MG63 (cell line): ENCODE measurements at places on chromosomes 4 and X.
A peak's percentile ranks its signal among the peaks of the same experiment; 100 is the strongest.

- no peak for DNase-seq
Measured at GRCh38 chr4:107216379-107216778, 180.3 kb upstream of the DKK2 start.

- DNase-seq = no peak
Measured at GRCh38 chr4:1051472-1051871, 40.0 kb downstream of the FGFRL1 start.

GRCh38 chrX:68571610-68572311 lies 72.9 kb downstream of the YIPF6 start:
- DNase-seq = peak; percentile 1

GRCh38 chrX:78506248-78506647 lies 152.9 kb downstream of the RTL3 start:
- no peak for DNase-seq

GRCh38 chrX:133926099-133926498 lies 59.3 kb downstream of the GPC3 start:
- no peak for DNase-seq

DNA sequence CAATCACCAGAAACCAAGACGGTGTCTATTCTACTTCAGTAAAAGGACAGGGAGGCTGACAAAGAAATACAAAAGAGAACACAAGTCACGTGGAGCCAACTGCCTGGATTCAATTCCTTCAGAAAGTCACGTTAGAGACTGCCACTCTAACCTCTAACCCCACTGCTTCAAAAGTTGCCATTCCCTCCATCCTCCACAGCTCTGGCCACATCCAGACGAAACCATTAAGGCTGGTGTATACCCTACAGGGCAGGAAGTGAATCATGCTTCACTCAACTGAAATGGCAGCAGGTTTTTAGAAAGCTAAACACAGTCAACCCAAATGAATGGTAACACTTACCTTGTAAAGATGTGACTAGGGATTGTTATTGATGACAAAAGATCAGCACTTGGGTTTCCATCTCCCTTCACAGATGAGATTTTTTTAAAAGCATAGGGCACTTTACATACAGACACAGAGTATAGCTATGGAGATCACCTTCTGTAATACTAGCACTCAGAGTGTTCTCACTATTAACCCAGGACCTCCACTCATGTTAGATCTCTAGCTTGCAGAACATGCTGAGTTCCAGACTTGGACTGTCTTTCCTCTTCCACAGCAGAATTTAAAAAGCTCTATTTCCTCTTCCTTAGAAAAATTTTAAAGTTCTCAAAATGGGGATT lies 37.4 kb downstream of the MAML3 start:
- no peak for DNase-seq

- peak; percentile 92 for DNase-seq
Measured at GRCh38 chrX:69238114-69238886, 73.0 kb upstream of the PJA1 start.

DNA sequence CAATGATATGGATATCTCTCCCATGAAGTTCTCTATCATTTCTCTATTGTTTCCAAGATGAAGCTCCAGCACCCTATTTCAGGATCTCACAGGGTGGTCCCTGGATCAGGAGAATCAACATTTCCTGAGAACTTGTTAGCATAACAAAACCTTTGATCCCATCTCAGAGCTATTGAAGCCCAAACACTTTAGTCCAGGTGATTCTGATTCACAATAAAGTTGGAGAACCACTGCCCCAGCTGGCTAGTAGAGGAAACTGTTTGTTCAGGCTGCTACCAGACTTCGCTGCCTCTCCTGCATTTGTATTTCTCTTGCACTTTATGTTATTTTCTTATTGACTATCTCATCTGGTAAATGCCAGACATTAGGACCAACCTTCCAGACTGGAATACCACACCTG lies 65.4 kb downstream of the CEP44 start:
- no peak for DNase-seq

DNA sequence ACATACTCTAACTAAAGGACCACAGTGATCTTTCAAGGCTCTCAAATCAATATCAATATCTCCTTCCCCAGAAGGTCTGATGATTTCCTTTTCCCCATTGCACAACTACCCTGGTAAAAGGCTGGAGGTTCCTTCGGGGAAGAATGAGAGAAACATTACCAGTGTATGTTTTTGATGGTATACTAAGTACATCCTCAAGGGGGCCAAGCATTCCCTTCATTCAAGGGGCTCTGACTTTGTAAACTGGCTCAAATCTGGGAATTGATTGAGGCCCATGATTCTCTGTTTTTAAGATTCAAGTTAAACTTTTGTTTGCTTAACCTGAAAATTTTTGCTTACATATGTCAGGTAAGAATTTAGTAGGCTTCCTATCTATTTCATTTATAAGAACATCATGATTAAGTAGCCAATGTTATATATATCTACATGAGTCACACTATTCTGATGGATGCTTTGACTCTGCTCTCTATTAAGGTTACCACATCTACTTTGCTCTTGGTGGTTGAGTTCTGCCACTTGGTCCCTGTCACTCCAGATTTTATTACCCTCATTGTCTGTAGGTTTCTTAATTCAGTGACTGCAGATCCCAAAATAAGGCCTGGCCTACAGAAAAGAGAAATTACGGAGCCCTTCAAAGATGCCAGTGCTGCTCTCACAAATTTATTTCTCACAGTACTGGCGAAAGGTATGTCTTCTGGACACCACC lies 16.4 kb upstream of the GUCY1B1 start:
- DNase-seq = no peak

DNA sequence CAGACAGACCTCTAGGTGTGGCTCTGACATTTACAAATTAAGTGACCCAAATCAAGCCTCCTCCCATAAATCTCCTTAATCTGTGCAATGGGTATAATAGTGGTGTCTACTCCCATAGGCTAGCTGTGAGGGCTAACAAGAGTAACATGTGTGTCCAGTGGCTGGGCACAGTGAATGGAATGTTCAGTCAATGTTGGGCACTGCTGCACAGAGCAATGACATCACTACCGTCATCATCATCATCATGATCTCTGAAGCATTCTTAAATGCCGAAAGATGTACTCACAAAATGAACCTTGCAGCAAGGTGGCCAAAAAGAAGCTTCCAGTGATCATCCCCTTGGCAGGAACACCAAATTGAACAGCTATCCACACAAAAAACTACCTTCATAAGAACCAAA lies 43.5 kb downstream of the CHRNA9 start:
- no peak for DNase-seq

DNA sequence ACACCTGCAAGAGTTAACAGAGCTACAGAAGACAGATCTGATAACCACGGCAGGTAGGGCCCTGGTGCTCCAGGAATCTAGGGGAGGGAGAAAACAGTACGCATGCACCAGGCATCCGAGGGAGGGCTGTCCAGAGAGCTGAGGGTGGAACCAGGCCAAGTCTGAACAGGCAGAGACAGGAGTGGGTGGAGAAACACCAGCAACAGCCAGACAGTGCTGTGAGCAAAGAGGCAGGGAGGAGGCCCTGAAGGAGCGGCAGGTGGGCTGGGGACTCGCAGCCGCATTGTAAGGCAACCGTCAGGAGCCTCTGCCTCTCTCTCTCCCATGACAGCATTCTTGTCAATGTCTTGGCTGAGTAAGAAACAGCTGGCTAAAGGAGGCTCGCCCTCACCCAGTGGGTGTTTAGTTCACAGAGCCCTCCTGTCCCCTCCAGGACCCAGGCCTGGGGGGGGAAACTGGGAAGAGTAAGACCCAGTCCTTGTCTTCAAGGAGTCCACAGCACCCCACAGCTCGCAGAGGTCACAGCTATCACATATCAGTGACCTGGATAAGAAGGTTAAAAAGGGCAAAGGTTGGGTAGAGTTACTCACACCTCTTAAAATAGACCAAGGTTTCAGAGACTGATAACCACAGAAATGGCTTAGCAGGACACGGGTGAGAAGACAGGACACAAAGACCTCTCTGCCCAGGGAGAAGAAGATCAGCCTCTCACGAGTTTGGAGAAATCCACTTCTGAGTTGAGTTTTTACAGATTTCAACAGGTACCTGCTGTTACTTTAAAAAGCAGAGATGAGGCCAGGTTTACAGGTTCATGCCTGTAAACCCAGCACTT lies 10.5 kb downstream of the ACSL1 start:
- peak; percentile 17 for DNase-seq

GRCh38 chr4:93981594-93981993 lies 153.0 kb downstream of the ATOH1 start:
- no peak for DNase-seq

DNA sequence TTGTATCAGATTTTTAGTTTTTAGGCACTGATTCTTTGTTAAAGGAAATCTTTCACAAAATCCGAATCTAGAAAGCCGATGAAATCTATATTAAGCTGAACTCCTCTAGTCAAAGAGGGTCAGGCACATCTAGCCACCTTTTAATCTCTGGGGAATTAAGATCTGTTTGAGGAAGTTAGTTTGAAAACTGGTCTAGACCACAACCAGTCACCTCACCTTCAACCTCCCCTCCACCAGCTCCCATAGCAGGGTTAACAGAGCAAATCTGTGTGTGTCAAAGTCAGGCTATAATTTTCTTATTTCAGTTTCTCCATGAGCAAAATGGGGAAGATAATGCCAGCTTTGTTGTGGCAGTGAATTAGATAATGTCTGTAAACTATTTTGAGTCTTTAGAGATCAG lies 110.0 kb upstream of the IGFBP7 start:
- DNase-seq = no peak

GRCh38 chr4:106140601-106141000 lies 175.4 kb downstream of the TBCK start:
- no peak for DNase-seq

DNA sequence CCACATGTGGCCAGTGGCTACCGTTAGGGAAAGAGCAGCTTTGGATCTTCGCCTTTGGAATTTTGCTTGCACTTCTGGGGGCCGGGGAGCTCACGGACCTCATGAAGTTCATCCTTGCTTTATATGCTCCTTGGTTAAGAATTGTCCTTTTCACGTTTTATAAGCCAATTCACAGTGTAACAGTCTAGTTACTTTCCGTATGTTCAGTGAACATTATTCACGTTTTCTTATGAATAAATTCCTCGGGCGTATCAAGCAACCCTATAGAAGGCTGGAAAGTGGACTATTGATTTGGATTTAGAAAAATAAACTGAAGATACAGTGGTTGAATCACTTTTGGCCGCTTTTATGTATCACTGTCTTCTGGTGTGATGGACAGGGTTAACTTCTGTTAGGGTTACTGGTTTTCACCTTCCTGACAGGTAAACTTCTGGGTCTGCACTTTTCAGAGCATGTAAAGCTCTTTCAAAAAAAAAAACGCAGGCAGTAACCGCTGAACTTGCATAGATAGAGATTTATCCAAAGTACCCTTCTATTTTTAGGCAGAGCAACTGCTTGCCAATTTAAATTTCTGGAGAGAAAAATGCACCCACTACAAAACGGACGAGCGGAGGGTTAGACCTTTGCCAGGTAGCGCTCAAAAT lies 569 bp upstream of the PDLIM5 start:
- no peak for DNase-seq

GRCh38 chr4:3745886-3746656 lies 20.1 kb upstream of the ADRA2C start:
- DNase-seq = no peak

DNA sequence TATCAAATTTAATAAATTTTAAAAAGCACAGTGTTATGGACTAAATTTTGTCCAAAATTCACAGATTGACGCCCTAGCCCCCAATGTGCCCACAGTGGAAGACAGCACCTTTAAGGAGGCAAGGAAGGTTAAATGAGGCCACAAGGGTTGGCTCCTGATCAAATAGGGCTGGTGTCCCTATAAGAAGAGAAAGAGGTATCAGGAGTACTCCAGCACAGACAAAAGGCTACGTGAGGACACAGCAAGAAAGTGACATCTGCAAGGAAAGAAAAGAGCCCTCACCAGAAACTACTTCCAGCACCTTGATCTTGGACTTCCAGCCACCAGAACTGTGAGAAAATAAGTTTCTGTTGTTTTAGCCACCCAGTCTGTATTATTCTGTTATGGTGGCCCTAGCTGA lies 48.8 kb downstream of the FAM13A start:
- no peak for DNase-seq

- no peak for DNase-seq
Measured at GRCh38 chrX:10296576-10296975, 139.8 kb downstream of the CLCN4 start.

DNA sequence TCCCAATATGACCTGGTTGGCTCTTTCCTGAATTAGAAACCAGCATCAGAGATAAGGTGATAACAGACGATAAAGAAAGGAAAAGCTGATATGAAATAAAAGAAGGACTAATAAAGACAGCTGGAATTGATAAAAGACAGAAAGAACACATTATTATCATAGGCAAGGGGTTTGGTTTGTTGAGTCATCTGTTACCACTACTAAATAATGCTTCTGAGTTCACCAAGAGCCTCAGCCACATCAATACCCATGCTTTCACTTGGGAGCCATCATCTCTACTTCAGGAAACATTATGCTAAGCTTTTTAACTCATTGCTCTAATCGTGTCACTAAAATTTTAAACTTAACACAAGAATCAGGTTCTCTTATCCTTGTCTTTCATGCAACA lies 27.6 kb downstream of the ANXA5 start:
- no peak for DNase-seq

GRCh38 chr4:53961351-53961750 lies 103.1 kb downstream of the CHIC2 start:
- no peak for DNase-seq

- peak; percentile 9 for DNase-seq
Measured at GRCh38 chr4:76943790-76944189, 5.8 kb upstream of the SEPTIN11 start.

DNA sequence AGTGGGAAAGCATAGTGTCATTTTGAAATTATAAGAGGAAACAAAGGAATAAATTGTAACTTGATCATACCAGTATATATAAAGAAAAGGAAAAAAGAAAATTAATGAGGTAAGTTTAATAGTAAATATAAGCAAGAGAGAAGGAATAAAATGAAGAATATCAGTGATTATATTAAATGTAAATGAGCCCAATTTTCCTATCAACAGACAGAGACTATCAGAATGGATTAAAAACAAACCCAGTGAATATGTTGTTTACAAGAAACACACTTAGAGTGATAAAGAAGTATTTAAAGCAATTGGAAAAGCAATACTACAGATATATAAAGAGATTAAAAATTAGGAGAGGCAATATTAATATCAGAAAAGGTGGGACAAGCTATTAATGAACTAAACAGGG lies 28.8 kb upstream of the RHOH start:
- DNase-seq = no peak

DNA sequence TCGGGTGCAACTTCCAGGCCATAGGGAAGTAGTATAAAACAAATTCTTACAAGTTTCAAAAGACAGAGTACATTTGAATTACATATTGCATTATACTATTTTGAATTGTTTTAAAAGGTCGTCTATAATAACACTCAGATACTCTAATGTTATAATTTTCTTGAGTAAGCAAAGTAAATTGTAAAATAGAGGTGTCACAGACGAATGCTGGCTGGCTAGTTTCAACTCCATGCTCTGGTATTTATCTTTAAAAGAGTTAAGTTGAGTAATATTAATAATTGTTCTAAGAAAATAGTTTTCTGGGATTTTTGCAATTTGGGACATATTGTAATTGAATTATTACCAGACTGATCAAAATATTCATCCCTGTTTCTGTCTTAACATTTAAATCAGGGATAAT lies 764.9 kb downstream of the TECRL start:
- no peak for DNase-seq

- no peak for DNase-seq
Measured at GRCh38 chr4:8038719-8039251, 99.1 kb upstream of the AFAP1 start.

- no peak for DNase-seq
Measured at GRCh38 chrX:13716455-13716854, 18.0 kb downstream of the TRAPPC2 start.
